Activated CD8-positive, alpha-beta memory T cell treated with anti-CD3 and anti-CD28 coated beads for 1 hour (primary cell): ENCODE measurements at places on chromosomes 11 and 22.

DNA sequence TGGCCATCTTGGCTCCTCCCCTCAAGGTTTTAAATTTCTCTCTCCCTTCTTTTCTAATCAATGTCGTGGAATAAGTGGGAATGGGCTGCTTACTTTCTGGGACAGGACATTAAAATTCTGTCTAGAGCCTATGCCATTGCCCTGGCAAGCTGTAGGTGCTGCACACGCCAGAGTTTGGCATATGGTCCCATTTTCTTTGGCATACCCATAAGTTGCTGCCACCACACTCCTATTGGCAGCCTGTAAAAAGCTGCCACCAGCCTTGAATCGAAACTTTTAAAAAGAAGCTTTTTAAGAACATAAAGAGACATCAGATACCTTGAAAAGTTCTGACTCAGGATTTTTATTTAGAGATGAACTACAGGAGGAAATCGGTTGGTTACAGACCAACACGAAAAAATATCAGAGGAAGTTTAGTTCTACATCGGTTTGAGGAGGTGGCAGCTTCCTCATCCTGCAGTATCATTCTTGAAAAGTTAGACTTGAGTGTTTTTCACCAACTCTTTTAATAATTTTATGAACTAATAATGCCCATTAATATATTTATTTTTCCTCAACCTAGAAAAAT, 517.8 kb upstream of the ANO5 start:
- no peak for DNase-seq

- DNase-seq, result no peak
Observed at GRCh38 chr11:114678125-114679036, at the start of gene NXPE2. Gene NXPE2, plus strand, starts transcription at chr11:114678527. Its CDS starts 49 bp downstream, at chr11:114678576.

- DNase-seq, result no peak
Observed at GRCh38 chr11:82790723-82791484, 57.2 kb upstream of the FAM181B start.

DNA sequence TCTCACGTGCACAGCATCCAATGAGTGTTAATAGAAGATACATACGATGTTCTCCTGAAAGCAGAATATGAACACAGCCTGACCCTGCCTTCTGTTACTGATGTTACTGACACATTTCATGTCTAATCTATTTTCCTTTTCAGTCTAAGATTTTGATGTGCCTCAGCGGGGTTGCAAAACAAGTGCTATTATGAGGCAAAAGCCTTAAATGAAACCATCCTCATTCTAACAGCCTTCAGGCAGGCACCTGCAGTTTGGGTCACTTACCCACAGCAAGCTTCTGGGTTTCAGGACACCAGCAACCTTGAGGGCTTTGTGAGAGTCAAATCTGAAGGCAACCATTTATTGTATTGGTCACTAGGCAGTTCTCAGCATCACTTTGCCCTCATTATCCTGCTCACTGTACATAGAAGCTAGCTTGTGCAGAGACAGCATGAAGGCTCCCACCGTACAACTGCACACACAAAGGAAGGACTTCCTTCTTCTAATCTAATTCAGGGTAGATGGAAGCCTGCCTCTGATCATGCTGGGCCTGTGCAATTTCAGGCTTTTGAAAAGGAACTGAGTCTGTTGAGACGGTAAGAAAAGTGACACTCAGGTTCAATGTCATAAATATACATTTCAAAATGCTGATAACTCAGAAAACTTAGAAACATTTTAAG, 183.2 kb upstream of the PITPNB start:
- no peak for DNase-seq

- no peak for DNase-seq
Observed at GRCh38 chr11:45922425-45923082, at the start of gene LARGE2. Gene LARGE2, plus strand, starts transcription at chr11:45922656. Its CDS starts 227 bp downstream, at chr11:45922883.

DNA sequence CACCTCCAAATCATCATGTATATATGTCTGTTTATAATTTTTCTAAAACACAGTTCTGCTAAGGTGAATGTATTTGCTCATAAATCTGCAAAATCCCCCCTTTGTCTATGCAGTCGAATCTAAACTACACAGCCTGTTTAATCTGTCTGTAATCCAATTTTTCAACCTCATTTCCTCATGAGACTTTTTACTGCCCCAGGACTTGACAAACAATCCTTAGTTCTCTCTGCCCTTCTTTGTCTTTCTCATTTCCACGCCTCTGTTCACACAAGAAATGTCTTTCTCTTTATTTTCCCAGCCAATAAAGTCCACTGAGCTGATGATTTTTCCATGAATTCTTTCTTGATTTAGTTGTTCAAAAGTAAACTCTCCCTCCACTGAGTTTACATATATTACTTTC, 1154.3 kb downstream of the FAM181B start:
- DNase-seq, result no peak

DNA sequence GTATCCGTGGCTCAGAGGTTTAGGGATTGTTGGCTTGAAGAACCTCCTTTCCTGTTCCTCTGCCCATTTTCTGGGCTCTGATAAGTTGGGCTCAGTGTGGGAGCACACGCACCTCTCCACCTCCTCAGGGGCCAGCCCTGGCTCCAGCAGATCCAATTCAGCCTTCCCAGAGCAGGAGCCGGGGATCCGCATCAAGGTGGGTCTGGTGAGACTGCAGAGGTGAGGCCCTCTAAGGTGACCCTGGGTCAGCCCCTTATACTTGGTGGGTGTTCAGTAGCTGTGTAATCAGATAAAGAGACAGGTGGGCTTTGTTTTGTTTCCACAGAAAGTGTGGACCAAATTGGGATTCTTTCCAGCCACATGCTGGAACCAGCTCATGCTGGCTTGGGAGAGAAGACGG, 1466.0 kb downstream of the TBC1D22A start:
- DNase-seq, result no peak

- peak; percentile 89 for DNase-seq
Observed at GRCh38 chr11:34916015-34916842, at the start of the genes APIP and PDHX. Gene APIP, minus strand, starts transcription at chr11:34916379. Its CDS starts 95 bp downstream, at chr11:34916284. Gene PDHX, plus strand, starts transcription at chr11:34916618. Its CDS starts 38 bp downstream, at chr11:34916656.

GRCh38 chr11:8090756-8091155, 9.7 kb downstream of the TUB start:
- no peak for DNase-seq

GRCh38 chr22:43346521-43346929, 3.4 kb upstream of the SCUBE1 start:
- peak; percentile 55 for DNase-seq

DNA sequence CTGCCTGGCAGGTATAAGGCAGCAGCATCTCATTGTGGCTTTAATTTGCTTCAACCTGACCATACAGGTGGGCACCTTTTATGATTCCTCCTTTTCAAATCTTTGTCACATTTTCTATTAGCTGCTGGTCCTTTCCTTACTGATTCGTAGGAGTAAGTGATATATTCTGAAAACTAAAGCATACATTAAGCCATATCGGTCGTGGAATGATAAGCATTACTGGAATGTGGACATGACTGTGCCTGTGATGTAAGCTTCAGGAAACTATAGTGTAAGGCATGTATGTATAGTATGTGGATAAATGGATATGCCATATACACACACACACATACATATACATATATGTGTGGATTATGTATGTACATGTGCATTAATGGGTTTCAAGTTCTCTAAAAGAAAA, 20.8 kb downstream of the YPEL1 start:
- DNase-seq, result no peak
